ENCODE measurements at places on chromosomes 7 and 10.
A peak's percentile ranks its signal among the peaks of the same experiment; 100 is the strongest.

DNA sequence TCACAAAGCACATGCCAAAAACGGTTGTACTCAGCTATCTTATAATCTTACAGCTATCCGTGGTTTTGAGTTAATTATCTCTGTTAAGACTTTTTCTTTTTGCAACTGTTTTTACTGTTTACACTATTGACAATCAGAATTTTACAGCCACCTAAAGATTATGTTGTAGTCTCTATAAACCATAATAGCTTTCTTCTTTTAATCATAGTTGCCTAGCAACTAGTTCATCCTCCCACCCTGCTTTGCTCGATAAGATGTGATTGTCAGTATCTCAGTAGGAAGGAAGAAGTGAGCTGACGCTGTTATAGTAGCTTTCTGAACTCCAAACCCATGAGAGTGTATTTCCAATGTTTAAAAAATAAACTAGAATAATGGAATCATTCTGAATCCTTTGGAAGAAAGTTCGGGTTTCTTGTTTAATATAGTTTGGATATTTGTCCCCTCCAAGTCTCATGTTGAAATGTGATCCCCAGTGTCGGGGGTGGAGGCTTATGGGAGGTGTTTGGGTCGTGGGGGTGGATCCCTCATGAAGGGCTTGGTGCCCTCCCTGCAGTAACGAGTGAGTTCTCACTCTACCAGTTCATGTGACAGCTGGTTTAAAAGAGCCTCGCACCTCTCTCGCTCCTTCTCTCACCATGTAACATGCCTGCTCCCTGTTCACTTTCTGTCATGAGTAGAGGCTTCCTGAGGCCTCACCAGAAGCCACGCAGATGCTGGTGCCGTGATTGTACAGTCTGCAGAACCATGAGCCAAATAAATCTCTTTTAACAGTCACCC, 68.1 kb downstream of the SVOPL start:
- DNase-seq = no peak

- no peak for DNase-seq
These were observed 82.8 kb upstream of the GRB10 start for GRCh38 chr7:50865450-50865849.

DNA sequence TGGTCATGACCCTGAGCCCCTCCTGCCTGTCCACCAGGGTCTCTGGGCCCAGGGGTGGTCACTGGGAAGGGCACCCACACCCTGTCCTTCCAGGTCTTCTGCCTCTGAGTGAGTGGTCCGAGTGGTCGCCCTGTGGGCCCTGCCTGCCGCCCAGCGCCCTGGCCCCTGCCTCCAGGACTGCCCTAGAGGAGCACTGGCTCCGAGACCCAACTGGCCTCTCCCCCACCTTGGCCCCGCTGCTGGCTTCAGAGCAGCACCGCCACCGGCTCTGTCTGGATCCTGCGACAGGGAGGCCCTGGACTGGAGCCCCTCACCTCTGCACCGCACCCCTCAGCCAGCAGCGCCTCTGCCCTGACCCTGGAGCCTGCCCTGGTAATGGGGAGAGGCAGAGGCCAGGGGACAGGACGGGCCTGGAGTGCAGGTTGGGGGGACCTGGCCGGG, 13.9 kb upstream of the ZNF862 start:
- DNase-seq = no peak

- no peak for DNase-seq
These were observed 416.9 kb downstream of the THSD7A start for GRCh38 chr7:11415101-11415500.

- DNase-seq = no peak
These were observed 223.1 kb upstream of the KLF14 start for GRCh38 chr7:130957137-130957513.

DNA sequence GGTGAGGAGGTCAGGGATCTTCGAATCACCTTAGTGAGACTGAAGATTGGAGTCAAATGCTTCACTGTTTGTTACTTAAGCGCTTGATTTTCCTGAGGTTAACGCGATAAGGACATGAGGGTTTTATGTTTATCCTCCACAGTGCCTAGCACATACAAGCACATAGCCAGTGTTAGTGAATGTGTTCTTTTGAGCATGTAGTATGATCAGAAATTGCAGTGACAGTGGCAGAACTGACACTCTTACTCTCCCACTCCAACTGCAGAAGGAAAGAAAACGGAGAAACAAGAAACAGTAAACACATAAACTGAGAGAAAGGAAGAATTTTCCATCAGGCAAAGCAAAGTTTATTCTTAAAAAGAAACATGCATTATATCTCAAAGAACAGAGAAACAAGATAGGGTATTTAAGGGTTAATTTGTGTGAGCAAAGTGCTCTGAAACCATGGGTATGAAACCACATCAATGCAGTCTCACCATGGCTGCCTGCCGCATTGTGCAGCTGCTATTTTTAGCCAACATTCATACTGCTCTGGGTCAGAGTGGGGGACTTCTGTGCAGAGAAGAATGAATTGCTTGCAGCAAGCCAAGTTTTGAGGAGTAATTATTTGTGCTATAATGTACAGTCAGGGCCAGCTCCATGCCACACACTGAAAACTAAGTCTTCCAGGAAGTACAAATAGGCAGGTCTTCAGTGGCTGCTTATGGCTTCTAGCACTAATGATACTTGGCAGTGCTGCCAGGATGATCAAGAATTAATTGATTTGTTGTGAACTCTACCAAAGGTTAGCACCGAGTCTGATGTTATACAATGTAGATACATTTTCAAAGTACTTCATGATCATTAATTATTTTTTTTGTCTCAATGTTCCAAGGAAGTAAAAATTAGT, 152.0 kb downstream of the MACC1 start:
- DNase-seq = peak; percentile 7

DNA sequence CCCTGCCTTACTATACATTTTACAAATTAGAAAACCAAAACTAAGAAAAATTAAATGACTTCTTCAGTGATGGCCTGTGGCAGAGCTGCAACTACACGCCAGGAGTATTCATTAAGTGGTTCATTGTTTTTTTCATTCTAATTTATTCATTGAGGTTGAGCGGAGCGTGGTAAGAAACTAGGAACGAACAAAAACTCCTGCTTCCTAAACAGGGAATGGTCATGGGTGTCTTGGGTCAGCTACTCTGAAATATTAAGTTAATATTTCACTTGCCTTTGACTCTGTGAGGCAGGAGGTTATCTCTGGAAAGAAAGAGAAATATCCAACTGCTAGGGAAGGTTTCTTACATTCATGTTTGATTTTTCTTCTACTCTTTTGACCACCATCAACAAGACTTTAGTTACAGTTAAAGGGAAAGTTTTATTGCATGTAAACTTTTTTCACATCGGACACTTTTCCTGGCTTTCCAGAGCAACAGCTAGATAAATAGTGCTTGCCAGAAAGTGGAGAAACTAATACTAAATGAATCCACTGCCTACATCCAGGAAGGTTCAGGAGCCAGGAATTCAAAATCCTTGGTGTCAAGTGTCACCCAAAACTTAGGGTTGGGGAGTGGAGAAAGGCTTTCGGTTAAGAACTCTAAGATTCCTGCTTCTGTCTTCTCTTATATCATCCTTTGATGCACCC, 896 bp upstream of the GNG11 start:
- DNase-seq = no peak

- no peak for DNase-seq
These were observed 658.5 kb downstream of the TYW1 start for GRCh38 chr7:67655168-67655567.

DNA sequence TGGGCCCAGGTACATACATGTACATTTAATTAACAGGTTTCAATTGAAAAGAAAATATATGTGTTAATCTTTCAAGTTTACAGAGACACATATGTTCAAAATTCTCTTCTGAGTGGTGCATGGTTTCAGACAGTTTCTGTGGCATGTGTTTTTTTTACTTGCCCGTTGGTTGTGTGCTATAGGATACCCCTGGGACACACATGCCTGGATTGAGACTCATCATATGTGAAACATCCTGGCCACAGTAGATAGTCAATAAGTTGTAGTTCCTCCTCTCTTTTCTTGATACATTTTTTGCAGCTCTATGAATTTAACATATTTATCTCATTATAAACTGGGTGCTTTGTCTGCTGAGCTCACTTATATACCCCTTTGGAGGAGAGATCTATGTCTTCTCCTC, 207.8 kb upstream of the CTBP2 start:
- DNase-seq = no peak

- no peak for DNase-seq
These were observed 96.9 kb upstream of the FGFR2 start for GRCh38 chr10:121694966-121695643.

- DNase-seq = no peak
These were observed 12.8 kb downstream of the RHEB start for GRCh38 chr7:151506901-151507382.

DNA sequence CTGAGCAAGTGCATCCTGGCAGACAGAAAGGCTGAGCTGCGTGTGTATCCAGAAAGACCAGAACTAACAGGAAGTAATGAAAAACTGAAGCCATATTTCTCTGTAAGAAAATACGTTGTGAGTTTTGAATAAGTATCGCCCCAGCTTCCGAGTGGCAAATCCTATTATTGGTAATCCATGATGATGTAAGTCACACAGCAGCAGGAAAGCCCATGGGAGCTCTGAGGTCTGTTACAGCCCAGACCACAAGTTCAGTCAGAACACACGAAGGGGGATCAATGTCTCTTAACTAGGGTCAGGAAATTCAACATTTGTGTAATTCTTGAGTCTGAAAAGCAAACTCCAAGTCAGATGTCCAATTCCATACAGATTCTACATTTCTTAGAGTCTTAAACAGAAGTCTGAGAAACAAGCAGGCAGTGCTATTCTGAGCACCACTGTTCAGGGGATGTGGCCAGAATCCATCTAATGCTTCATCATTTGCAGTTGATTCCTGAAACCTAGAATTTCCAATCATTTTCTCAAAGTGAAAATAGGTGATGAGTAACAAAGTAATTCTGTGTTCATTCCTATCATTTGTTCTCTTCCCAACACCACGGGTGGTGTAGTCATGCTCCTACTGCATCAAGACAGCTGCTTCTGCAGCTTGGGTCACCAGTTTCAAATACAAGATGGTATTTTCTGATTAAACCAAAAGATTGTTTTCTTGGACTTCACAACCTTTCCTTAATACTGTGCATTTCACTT, at the start of gene LRIT2:
Gene LRIT2 (minus strand): TSS at position 118 of the 747 bp plus-strand sequence. CDS start 24 bp downstream, at position 94.
- no peak for DNase-seq

DNA sequence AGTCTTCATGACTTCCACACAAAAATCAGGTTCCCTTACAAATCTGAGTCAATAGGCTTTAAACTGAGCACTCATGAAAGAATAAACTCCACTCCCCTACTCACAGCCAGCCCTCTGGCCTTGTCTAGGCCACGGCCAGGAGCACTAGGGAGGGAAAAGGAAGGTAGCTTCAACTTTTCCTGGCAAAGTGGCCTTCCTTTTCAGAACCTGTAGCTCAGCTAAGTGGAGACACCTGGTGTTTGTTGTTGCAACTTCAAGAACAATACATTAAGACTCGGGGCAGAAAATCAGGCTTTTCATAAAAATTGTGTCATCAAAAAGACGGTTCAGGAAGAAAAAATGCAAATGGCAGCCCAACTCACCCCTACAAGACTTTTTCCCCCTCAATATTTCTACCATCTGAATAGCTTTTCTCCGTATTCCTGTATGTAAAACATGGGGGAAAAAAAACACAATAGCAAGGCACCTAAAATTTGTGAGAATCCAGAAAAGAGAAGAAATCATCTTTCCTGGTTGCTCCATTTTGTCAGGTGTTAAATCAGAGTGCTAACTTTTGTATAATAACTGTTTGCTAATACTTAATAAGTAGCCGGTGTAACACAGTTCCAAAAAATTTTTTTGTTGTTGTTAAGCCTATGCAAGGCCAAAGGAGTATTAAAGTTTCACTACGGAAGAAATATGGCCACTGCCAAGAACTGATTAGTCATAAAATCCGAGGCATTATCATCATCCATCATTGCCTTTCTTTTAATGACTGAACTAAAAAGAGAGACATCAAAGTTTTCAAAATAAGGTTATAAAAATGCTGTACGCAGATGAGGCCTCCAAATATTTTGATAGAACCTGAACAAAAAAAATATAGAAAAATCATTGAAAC, 66.2 kb upstream of the ARID5B start:
- peak; percentile 55 for DNase-seq

DNA sequence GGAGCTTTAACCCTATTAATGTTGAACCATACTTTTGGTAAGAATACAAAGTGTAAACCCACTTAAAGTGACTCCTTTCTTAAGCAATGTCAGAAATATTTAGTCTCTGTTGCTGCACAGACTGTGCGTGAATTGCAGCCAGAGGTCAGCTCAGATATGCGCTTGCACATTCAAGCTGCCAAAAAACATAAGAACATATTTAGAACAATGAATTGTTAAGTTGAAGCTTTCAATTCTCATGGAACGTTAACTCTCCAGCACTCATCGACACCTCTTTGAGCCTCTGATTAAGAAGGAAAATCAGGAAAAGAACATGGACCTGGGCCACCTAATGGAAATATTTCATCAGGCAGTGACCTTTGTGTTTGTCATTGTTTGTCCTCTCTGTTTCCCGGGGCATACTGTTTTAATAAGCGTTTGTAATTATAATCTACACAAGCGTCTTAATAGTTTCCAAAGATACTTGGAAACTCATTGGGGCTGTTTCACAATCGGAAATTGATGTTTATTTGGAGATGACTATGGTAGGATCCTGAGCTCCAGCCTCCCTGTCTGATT, 193.0 kb upstream of the CELF2 start:
- DNase-seq = no peak

DNA sequence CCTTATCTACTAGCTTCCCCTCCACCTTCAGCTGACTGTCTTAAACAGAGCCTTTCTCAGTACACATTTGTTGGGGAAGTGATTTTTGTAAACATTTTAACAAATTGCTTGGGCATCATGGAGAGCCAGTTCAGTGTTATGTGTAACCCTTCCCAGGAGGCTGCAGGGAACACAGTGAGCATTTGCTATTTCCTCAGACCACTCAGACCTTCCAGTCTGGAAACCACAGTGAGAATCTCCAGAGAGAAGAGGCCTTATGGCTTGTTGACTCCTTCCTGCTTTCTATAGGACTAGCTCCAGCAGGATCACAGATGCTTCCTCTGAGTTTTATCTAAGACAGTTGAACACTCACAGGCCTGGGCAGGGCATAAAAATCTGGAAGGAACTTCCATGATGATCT, 409.8 kb upstream of the NPVF start:
- no peak for DNase-seq

DNA sequence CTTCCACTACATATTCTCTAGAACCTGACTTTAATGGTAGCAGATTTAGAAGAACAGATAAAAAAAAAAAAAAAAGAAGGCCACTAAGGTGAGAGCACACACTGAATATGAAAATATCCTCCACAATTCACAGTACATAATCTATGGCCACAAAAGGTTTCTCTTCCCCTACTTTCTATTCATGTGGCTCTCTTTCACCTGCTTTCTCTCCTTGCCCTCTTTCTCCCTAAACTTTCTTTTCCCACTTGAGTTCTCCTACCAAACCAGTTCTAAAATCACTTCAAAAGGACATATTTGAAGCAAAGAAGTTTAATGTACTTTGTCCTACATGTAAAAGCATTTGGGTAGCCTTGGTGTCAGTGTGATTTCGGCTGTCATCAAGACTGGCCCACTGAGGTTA, 18.5 kb upstream of the DLX6 start:
- DNase-seq = no peak

Data from activated CD4-positive, alpha-beta T cell treated with anti-CD3 and anti-CD28 coated beads, Interleukin-2, amount 50 U/mL, for 16 hours (primary cell).